Activated CD8-positive, alpha-beta memory T cell treated with anti-CD3 and anti-CD28 coated beads for 36 hours (primary cell): ENCODE measurements at places on chromosomes 16 and 17. TPM values are rescaled to one million over a fixed set of nuclear protein-coding genes. Genes with fewer than 3 reads are reported as not detected.

RAPGEFL1 gene
- 5.1 TPM for total RNA-seq

SKAP1 gene
- total RNA-seq, result 52.8 TPM

MON1B gene
- 64.8 TPM for total RNA-seq

LMF1 gene
- total RNA-seq, result 7.8 TPM

PRPSAP2 gene
- 60.0 TPM for total RNA-seq

MLKL gene
- 18.2 TPM for total RNA-seq

GPR139 gene
- total RNA-seq, result not detected

OTOP2 gene
- not detected for total RNA-seq

ALDH3A1 gene
- total RNA-seq, result not detected

WNT3 gene
- 0.10 TPM for total RNA-seq

KRT13 gene
- total RNA-seq, result not detected

TEX19 gene
- not detected for total RNA-seq

TMEM238L gene
- total RNA-seq, result not detected

EPX gene
- total RNA-seq, result not detected

KRTAP3-2 gene
- total RNA-seq, result not detected

CACNG1 gene
- total RNA-seq, result not detected

PLD6 gene
- 23.0 TPM for total RNA-seq

LPO gene
- not detected for total RNA-seq

TBC1D3D gene
- 0.10 TPM for total RNA-seq

HOXB1 gene
- total RNA-seq, result not detected

TBKBP1 gene
- 6.7 TPM for total RNA-seq

KRTAP4-3 gene
- total RNA-seq, result not detected

CLDN6 gene
- not detected for total RNA-seq

NEUROD2 gene
- total RNA-seq, result not detected

KRT25 gene
- total RNA-seq, result not detected
